ENCODE measurements at places on chromosomes 6 and 20. TPM values are rescaled to one million over a fixed set of nuclear protein-coding genes. Genes with fewer than 3 reads are reported as not detected.

Gene DEFB114
- not detected for polyA plus RNA-seq

Gene IP6K3
- not detected for polyA plus RNA-seq

Gene PCK1
- polyA plus RNA-seq = not detected

Gene FBXL4
- polyA plus RNA-seq = 11.9 TPM

Gene BACH2
- polyA plus RNA-seq = 17.5 TPM

Gene ZBTB12
- polyA plus RNA-seq = not detected

Gene EPB41L1
- not detected for polyA plus RNA-seq

Gene SGK2
- not detected for polyA plus RNA-seq

Gene FAM210B
- polyA plus RNA-seq = 32.9 TPM

Gene ID4
- polyA plus RNA-seq = not detected

Gene HLA-F
- 457 TPM for polyA plus RNA-seq

Gene ADGRG6
- not detected for polyA plus RNA-seq

Gene BEND3
- polyA plus RNA-seq = 0.71 TPM

Gene PDYN
- polyA plus RNA-seq = not detected

Gene IRF4
- 0.97 TPM for polyA plus RNA-seq

Gene CCN2
- polyA plus RNA-seq = not detected

Gene ADAM33
- not detected for polyA plus RNA-seq

Gene C2
- polyA plus RNA-seq = not detected

Gene ZNF322
- polyA plus RNA-seq = 8.8 TPM

Gene SEL1L2
- polyA plus RNA-seq = not detected

Data from naive thymus-derived CD8-positive, alpha-beta T cell (primary cell).